ENCODE measurements at places on chromosomes 11 and 22.

DNA sequence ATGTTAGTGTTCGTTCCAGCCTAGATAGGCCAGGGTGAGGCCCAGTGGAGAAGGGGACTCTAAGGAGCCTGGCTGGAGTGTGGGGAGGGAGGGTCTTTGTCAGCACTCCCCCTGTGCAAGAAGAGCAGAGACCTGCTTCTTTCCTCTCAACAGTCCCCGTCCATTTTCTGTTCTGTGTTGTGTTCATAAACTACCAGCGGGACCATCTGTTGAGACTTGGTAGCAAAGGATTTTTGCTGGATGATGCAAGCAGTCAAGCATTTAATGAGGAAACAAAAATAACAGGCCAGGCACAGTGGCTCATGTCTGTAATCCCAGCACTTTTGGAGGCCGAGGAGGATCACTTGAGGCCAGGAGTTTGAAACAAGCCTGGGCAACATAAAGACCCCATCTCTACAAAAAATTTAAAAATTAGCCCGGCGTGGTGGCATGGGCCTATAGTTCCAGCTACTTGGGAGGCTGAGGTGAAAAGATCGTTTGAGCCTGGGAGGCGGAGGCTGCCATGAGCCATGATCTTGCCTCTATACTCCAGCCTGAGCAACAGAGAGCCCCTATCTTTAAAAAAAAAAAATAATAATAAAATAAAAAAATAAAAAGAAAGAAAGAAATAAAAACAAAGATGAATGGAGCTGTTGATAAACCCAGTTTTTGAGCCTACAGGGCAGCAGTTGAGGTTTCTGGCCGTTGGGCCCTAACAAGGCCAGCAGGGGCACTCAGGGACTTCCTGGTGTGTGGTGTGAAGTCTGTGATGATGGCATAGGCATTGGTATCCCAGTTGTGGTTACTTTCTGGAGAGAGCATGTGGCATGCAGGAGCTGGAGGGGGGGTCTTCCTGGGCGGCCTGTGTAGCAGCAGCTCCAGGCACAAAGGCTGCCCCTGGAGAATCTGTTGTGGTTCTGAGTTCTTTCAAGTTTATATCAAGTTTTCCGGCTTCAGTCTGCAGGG, 1.7 kb upstream of the TXNRD2 start:
- DNase-seq, result no peak

DNA sequence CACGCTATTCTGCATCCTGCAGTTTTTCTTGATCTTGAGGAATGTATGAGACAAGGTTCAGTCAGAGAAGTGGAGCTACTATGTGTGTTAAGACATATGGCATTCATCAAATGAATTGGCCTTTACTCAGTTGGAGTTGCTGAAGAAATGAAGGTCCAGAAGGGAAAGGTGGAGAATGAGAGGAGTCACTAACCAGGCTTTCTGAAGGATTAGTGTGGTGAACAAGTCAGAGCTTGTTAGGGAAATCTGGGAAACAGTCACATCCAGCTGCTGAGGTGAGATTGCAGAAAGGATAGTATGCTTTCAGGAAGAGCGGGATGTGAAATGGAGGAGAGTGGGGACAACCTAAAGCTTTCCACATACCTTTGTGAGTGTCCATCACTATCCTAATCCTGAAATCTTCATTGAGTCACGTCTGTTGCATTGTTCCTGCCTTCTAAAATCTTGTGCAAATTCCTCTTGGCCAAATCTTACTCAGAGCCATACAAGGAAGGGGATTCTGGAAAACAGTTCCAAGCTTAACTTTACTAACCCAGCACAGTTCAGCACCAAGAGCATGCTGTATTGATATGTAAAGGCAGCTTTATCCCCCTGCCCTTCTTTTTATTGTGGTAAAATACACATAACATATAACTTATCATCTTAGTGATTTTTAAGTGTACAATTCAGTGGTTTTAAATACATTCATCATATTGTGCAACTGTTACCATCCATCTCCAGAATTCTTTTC, 11.4 kb upstream of the PITPNB start:
- no peak for DNase-seq

GRCh38 chr11:12319988-12320387, 57.4 kb upstream of the PARVA start:
- DNase-seq, result no peak

GRCh38 chr22:28670161-28670560, 9.5 kb downstream of the TTC28 start:
- no peak for DNase-seq

- DNase-seq, result no peak
Observed at GRCh38 chr11:117039270-117039669, 59.0 kb downstream of the SIK3 start.

DNA sequence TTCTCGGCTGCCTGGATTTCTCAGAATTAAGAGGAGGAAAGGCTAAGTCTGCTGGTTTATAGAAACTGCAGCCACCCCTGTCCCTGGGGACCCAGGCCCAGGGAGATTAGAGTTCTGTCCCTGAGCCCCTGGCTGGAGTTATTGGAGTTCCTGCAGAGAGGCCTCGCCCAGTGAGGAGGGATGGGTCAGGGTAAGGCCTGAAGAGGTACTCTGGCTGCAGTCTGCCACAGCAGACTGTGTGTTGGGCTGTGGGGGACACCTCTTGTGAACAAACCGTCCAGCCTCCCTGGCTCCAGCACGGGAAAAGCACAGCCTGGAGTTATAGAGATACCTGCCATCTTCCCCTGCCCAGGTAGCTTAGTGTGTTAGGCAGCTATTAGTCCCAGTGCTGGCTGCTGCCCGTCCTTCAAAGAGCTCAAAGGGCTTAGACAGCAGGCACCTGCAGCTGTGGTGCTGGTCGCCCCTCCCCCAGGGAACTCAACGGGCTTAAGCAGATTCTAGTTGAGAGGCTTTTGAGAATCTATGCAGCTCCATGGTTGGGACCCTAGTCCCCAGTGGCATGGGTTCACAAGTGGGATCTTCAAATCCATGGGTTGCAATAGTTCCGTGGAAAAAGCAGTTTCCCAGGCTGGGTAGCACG, 36.6 kb upstream of the MUC15 start:
- DNase-seq, result no peak

DNA sequence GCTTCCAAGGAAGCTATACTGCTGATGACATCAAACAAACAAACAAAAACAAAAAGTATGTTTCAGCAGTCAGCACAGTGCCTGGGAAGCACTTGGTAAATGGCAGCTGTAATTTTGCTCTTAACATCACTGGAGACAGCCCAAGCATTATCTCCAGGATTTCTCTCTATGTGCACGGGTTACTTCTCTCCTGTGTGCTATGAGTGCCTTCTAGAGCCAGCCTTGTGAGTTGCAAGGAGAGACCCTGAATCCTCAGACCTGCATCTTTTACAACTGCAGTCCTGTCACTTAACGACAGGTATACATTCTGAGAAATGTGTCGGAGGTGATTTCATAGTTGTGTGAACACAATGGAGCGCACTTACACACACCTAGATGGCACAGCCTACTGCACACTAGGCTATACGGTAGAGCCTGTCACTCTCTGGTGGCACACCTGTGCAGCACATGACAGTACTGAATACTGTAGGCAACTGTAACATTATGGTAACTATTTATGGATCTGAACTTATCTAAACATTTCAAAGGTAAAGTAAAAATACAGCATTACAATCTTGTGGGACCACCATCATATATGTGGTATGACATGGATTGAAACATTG, 662.5 kb upstream of the B3GAT1 start:
- DNase-seq, result no peak

DNA sequence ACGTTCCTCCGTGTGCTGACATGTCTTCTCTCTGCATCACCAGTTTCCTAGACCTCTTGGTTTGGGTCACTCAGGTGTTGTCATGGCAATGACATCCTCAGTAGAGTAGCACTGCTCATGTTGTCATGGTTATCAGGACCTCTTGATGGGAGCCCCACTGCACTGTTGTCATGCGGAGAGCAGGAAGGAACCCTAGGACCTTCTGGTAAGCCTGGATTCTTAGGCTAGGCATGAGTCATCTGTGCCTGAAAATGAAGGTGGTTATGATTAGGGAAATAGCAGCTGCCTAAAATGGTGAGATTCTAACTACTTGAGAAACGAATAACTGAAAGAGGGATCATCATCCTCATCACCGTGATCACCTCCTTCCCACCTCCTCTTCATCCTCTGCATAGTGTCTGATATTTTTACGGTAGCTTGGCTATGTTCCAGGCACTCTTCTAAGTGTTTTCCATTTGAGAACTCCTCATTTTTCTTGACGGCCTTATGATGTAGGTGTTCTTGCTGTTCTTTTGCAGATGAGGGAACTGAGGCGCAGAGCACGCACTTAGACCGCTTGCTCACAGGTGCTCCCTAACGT, 858.4 kb downstream of the NTM start:
- DNase-seq, result no peak

- DNase-seq, result no peak
Observed at GRCh38 chr22:23270212-23270733, 90.0 kb downstream of the BCR start.

DNA sequence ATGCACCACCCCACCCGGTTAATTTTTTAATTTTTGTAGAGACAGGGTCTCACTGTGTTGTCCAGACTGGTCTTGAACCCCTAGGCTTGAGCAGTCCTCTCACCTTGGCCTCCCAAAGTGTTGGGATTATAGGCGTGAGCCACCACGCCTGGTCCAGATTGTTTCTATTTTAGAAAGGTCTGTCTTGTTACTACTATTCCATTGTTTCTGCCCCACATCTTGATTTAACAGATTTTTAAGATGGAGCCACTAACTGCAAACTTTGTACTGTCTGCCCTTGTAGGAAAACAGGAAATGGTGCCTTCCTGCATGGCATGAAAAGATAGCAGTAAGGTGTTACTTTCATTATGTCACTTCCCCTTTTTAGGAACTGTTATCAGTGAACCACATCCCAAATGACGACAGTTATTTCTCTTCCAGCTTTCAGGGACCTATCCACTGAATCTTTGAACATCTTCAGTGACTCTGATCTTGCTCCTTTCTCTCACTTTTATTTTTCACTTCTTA, 23.2 kb downstream of the TAF1D start:
- DNase-seq, result no peak

- DNase-seq, result no peak
Observed at GRCh38 chr11:17629113-17629512, 82.1 kb downstream of the OTOG start.

GRCh38 chr22:42742940-42743339, 22.3 kb upstream of the A4GALT start:
- no peak for DNase-seq

DNA sequence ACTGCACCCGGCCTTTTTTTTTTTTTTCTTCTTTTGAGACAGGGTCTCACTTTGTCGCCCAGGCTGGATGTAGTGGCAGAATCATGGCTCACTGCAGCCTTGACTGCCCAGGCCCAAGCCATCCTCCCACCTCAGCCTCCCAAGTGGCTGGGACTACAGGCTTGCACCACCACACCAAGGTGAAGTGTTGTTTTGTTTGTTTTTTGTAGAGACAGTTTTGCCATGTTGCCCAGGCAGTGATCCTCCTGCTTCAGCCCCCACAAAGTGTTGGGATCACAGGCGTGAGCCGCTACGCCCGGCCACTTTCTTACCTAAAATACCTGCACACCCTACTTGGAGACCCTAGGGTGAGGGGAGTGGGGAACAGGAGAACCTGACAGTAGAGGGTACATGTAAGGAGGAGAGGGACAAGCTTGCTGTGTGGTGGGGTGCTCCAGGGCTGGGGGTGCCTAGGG, 4.5 kb upstream of the AIFM3 start:
- DNase-seq, result no peak

DNA sequence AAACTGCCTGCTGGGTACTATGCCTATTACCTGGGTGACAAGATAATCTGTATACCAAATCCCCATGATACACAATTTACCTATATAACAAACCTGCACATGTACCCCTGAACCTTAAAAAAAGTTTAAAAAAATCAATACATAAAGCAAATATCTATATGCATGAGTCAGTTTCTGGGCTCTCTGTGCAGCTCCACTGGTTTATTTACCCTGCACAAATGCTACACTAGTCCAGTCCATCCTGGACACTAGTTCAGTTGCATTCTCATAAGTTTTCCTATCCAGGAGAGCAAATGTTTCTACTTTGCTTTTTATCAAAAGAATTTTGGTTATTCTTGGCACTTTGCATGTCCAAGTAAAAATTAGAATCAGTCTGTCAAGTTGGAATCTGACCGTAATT, 99.8 kb upstream of the OLFML1 start:
- DNase-seq, result no peak

GRCh38 chr11:83259559-83259958, 26.6 kb downstream of the CCDC90B start:
- no peak for DNase-seq

DNA sequence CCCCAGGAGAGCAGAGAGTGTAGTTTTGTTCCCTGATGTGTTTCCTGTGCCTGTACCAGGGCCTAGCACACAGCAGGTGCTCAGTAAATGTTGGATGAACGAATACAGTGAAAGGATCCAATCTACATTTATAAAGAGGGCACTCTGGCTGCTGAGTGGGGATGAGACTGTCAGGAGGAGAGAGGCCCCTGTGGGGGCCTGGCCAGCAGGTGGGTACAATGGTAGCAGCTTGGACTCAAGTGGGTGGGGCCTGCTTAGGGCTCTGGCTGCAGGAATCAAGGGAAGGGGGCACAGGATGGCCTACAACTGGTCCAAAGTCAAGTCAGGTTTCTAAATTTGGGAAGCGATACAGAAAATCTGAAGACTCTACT, 156.6 kb upstream of the GRK3 start:
- DNase-seq, result no peak

- no peak for DNase-seq
Observed at GRCh38 chr11:111269146-111269868, 23.8 kb downstream of the POU2AF2 start.

- no peak for DNase-seq
Observed at GRCh38 chr11:45305874-45306623, 19.9 kb upstream of the SYT13 start.

GRCh38 chr11:131522851-131523250, 152.4 kb downstream of the NTM start:
- DNase-seq, result no peak

DNA sequence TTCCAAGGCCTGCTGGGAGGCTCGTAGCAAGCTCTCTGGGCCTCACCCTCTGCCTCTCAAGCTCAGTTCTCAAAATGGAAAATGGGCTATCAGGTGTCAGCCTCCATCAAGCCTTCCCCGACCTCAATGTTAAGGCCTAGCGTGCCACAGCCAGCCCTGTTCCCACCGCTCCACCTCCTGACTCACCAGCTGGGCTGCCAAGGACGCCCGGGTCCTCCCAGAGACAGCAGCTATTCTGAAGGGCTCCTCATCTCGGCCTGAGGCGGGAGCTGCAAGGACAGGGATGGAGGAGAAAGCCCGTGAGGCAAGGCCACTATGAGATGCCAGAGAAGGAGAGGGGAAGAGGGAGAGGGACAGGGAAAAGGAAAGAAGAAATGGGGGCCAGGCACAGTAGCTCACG, 19.9 kb downstream of the ARAP1 start:
- DNase-seq, result no peak

All from T-helper 2 cell (primary cell).